ENCODE measurements at places on chromosomes 7 and 10.

DNA sequence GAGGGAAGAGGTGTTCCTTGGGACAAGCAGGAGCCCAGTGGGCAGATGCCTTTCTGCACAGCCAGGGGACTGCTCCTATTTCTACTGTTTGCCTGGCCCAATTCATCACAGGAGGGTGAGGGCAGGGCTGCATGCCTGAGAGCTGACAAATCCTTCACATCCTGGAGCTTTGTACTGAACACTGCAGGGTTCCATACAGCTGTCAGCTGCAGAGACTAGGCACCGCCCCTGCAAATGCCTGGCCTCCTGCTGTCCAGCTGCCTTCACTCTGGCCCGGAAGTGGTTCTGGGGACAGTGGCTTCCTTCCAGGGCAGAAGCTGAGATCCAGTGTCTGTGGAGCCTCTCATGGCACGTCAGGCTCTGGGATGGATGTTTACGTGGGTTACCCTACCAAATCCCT, 470.7 kb downstream of the DNAJB6 start:
- H3K27me3 ChIP-seq, result no peaks in the 10 kb centered on the region
- H3K4me1 ChIP-seq, result no peaks in the 10 kb centered on the region
- no peak for DNase-seq
- H3K4me3 ChIP-seq, result no peak overlapping the region

DNA sequence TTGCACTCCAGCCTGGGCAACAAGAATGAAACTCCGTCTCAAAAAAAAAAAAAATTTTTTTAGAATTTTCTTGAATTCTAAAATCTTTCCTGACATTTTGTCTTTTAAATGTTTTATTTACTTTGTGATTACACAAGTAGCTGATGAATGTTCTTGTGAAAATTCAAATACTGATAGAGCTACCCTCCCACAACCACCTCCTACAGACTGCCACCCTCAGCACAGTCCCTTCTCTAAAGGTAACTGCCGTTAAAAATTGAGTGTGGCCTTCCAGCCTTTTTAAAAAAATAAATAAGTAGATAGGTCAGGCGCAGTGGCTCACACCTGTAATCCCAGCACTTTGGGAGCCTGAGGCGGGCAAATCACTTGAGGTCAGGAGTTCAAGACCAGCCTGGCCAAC, 15.1 kb downstream of the ENO4 start:
- no peaks in the 10 kb centered on the region for H3K36me3 ChIP-seq
- H3K4me3 ChIP-seq, result no peak overlapping the region
- no peaks in the 10 kb centered on the region for H3K4me1 ChIP-seq

DNA sequence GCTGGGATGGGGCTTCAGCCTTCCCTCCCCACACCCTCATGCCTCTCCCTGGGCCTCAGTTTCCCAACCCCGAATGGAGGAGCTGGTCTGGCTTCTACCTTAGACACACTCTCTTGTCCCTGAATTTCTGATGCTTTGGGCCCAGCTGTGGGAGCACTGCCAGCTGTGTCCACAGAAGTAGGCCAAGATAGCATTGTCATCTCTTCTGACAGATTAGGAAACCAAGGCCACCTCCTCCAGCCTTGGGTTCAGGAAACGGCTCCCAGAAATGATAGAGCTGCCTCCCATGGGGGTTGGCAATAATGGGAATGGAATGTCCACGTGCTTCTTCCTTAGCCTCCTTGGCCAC, 1.3 kb downstream of the PPIF start:
- no peaks in the 10 kb centered on the region for H3K4me1 ChIP-seq
- H3K27me3 ChIP-seq, result no peaks in the 10 kb centered on the region
- H3K4me3 ChIP-seq, result no peak overlapping the region
- peaks cover 29% of the 10 kb centered on the region for H3K36me3 ChIP-seq
- DNase-seq, result no peak
- no peak overlapping the region for H3K27ac ChIP-seq

- no peak overlapping the region for H3K4me3 ChIP-seq
- no peaks in the 10 kb centered on the region for H3K27me3 ChIP-seq
- no peaks in the 10 kb centered on the region for H3K36me3 ChIP-seq
- H3K4me1 ChIP-seq, result no peaks in the 10 kb centered on the region
- DNase-seq, result no peak
These were observed 26.5 kb downstream of the ADRA2A start for GRCh38 chr10:111103196-111103840.

GRCh38 chr10:10233229-10233628, 784.4 kb upstream of the CELF2 start:
- no peak overlapping the region for H3K4me3 ChIP-seq
- no peak overlapping the region for H3K27ac ChIP-seq
- no peaks in the 10 kb centered on the region for H3K36me3 ChIP-seq
- no peaks in the 10 kb centered on the region for H3K27me3 ChIP-seq

DNA sequence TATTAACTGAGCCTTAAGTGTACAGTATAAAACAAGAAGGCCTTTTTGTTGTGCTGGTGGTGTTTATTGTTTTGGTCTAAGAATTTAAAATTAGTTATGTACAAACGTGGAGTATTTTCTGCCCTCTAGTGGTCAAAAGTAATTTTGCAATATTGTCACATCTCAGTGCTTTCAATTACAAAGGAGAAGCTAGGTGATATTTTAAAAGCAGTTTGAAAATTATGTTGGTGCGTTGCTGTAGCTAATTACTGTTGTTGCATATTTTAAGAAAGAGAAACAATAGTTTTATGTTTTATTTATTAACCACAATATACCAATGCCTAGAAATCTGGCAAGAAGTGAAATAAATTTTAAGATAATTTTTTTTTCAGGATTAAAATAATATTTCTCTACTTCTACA, 11.4 kb downstream of the NPVF start:
- H3K4me1 ChIP-seq, result no peaks in the 10 kb centered on the region
- no peak overlapping the region for H3K27ac ChIP-seq
- DNase-seq, result peak; percentile 33
- H3K27me3 ChIP-seq, result no peaks in the 10 kb centered on the region
- H3K36me3 ChIP-seq, result no peaks in the 10 kb centered on the region

GRCh38 chr7:379456-380138, 89.6 kb downstream of the FOXL3 start:
- no peak for DNase-seq
- H3K4me1 ChIP-seq, result peaks cover 10% of the 10 kb centered on the region
- H3K27me3 ChIP-seq, result no peaks in the 10 kb centered on the region
- no peaks in the 10 kb centered on the region for H3K36me3 ChIP-seq
- no peak overlapping the region for H3K27ac ChIP-seq
- H3K4me3 ChIP-seq, result peak overlapping the region; percentile 30

DNA sequence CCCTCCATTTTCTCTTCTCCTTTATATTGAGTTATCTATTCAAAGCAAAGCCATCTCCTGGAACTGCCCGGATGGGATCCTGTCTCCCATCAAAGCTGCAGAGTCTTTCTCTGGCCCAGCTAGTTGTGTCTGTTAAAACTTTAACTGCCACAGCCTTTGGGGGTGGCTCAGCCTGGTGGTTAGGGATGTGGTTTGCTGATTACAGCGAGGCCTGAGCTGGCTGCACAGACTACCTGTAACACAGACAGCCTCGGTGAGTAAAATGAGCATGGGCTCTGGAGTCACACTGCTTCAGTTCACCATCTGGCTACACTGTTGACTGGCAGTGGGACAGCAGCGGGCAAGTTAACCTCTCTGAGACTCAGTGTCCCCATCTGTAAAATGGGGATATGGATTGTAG, 18.4 kb upstream of the HABP2 start:
- 0 out of 2 replicates have a peak, but pooled peaks cover 1% of the 10 kb centered on the region for H3K27me3 ChIP-seq
- no peak overlapping the region for H3K27ac ChIP-seq
- no peaks in the 10 kb centered on the region for H3K36me3 ChIP-seq
- no peak for DNase-seq

DNA sequence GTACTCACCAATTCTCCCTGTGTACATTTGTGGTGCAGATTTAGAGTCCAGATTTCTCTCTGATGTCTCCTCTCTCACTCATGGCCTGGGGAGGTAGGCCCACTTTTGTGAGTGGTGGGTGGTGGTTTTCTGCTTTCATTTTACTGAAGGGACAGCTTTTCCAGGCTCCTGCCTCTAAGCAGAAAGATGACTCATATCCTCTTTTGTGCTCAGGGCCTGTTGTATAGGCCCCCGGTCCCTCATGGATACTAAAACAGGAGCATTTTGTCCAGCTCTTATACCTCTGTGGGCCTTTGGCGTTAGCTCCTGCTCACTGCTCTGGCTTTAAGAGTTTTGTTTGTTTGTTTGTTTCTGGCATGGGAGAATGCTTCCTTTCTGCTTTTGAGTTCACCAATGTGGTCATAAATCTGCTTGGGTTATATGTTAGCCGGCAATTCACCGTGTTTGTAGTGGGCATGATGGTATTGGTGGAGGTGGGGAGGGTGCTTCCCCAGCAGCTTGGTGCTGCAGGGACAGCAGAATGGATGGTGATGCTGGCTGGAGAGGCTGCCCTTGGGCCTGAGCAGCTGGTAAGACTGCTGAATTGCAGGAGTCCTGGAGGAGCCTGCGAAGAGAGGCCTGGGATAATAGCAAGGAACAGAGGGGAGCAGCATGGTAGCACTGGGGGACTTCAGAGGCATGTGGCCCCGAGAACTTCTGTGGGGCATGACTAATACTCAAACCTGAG, 468.7 kb downstream of the RPS24 start:
- H3K4me1 ChIP-seq, result no peaks in the 10 kb centered on the region
- H3K36me3 ChIP-seq, result no peaks in the 10 kb centered on the region
- no peak for DNase-seq
- no peaks in the 10 kb centered on the region for H3K27me3 ChIP-seq

DNA sequence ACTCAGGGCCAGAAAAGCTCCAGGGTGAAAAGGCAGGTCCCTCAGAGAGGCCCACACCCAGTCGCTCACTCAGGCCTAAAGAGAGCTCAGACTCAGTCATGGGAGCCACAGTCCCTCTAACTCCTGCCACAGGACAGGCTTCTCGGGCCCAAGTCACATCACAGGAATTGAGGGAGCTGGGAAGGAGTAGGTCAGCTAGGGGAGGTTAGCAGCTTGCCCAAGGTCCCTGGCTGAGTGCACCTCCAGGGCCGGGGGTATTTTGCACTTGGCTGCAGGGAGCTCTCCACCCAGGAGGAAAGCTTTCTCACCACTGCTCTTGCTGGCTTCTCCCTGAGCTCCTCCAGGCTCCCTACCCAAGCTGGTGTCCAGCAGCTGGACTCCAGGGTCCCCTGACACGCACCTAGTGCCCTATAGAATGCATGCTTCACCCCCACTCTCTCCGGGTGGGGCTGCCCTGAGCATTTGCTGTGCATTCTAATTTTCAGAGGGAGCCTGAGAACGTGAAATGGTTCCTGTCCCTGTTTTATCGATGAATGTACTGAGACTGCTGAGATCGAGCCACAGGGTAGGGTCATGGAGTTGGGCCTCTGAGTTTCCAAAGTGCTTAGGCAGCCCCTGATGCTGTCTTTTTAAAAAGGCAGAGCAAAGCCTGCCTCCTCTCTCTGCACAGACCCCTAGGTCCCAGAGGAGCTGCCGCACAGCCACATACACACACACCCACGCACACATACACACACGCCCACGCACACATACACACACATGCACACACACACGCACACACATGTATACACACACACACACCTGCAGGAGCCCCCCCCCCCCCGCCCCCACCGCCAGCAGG, 37.9 kb upstream of the RET start:
- DNase-seq, result no peak
- no peaks in the 10 kb centered on the region for H3K36me3 ChIP-seq
- H3K27me3 ChIP-seq, result no peaks in the 10 kb centered on the region
- H3K4me1 ChIP-seq, result peaks cover under 1% of the 10 kb centered on the region
- H3K4me3 ChIP-seq, result no peak overlapping the region
- H3K27ac ChIP-seq, result no peak overlapping the region

- no peaks in the 10 kb centered on the region for H3K27me3 ChIP-seq
- H3K27ac ChIP-seq, result no peak overlapping the region
- H3K4me3 ChIP-seq, result no peak overlapping the region
- no peak for DNase-seq
- H3K36me3 ChIP-seq, result peaks cover 55% of the 10 kb centered on the region
These were observed 40.1 kb downstream of the PFKP start for GRCh38 chr10:3107426-3107961.

GRCh38 chr7:88457320-88457719, 150.6 kb upstream of the STEAP4 start:
- no peaks in the 10 kb centered on the region for H3K27me3 ChIP-seq
- no peak overlapping the region for H3K4me3 ChIP-seq
- H3K4me1 ChIP-seq, result no peaks in the 10 kb centered on the region
- H3K36me3 ChIP-seq, result no peaks in the 10 kb centered on the region
- no peak overlapping the region for H3K27ac ChIP-seq
- no peak for DNase-seq

DNA sequence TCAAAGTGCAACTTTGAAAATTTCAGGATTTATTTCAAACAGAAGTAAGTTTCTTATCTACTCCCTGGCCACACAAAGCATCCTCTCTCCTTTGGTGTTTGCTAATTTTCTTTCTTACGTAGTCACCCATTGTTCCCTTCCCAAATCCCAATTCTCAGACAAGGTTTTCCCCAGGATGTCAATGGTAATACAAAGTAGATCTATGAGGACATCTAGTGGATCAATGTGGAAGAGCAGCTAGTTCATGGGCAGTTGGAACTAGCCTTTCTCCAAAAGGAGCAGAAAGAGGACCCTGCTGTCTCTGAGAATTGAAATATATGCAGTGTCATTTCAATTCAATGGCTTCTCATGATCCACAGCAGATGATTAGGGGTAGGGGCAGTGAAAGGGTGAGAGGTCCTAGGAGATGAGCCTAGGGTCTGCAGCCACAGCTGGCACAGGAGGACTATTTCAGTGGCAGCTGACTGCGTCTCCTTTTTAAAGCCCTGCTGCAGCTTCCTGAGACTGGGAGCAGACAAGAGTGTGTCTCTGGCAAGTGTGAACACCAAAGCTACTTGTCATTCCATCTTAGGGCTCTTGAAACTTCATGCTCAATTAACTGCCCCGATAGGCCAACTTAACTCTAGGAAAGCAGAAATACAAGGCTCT, 632.6 kb downstream of the KCNMA1 start:
- no peaks in the 10 kb centered on the region for H3K36me3 ChIP-seq
- H3K27me3 ChIP-seq, result no peaks in the 10 kb centered on the region
- H3K4me3 ChIP-seq, result no peak overlapping the region

DNA sequence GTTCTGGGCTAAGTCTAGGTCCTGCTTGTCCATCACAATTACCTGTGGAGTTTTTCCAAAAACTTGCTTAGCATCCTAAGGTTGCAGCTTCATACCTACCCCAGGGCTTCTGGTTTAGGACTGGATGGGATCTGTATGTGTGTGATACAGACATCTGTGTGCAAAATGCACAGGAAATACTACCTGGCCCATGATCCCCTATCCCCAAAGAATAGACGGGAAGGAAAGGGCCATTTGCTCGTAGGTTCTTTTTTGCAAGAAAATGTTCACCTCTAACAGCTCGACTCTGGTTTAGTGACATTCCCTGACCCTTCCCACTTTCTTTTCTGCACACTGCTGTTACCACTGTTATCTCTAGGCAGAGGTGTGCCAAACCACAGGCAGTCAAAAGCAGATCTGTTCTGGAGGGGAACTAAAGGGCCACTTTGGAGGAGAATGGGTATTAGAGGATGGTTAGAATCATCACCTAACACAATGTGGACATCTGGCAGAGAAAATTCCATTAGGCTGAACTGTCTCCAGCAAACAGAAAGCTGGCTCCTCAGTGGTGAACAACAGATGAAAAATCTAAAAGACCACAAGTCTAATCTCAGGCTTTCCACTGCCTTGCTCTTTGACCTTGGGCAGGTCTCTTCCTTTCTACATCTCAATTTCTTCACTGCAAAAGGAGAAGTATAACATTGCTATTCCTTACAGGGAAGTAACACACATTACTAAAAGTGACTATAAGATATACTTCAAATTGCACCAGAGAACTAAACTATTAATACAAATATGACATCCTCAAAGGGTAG, 107.4 kb downstream of the UBE2H start:
- DNase-seq, result no peak
- H3K27ac ChIP-seq, result no peak overlapping the region
- H3K4me1 ChIP-seq, result peaks cover 3% of the 10 kb centered on the region
